Hepatocyte (in vitro differentiated cells): ENCODE measurements at places on chromosomes 3 and 15. TPM values are rescaled to one million over a fixed set of nuclear protein-coding genes. Genes with fewer than 3 reads are reported as not detected.

The PCLAF gene
- total RNA-seq: 19.2 and 21.2 TPM in 2 replicates

The BCHE gene
- total RNA-seq: 9.5 and 12.5 TPM in 2 replicates

The ALCAM gene
- 132 and 134 TPM in 2 replicates for total RNA-seq

The BCL2A1 gene
- total RNA-seq: 7.8 and 9.9 TPM in 2 replicates

The CLDND1 gene
- total RNA-seq: 89.2 and 105 TPM in 2 replicates

DNA sequence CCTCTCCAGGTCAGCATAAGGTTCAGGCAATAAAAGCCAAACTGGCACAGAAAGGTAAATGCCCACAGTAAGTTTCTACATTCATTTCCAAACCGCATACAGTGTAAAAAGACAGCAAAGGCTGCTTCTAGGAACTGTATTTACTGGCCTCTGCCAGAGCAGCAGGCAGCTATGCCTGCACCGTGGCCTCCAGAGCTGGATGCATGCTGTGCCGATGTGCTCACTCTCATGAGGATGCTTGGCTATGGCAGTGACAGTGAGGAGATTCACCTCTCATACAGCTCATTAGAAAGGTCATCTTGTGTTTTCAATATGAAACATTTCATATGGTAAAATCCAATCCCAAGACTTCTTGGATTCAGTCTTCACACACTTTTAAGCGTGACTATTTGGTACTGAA, 50.3 kb downstream of the UBP1 start:
- H3K36me3 ChIP-seq: no peaks in the 10 kb centered on the region
- H3K4me3 ChIP-seq: no peak overlapping the region
- DNase-seq: no peak
- no peak overlapping the region for H3K27ac ChIP-seq
- H3K27me3 ChIP-seq: no peaks in the 10 kb centered on the region

DNA sequence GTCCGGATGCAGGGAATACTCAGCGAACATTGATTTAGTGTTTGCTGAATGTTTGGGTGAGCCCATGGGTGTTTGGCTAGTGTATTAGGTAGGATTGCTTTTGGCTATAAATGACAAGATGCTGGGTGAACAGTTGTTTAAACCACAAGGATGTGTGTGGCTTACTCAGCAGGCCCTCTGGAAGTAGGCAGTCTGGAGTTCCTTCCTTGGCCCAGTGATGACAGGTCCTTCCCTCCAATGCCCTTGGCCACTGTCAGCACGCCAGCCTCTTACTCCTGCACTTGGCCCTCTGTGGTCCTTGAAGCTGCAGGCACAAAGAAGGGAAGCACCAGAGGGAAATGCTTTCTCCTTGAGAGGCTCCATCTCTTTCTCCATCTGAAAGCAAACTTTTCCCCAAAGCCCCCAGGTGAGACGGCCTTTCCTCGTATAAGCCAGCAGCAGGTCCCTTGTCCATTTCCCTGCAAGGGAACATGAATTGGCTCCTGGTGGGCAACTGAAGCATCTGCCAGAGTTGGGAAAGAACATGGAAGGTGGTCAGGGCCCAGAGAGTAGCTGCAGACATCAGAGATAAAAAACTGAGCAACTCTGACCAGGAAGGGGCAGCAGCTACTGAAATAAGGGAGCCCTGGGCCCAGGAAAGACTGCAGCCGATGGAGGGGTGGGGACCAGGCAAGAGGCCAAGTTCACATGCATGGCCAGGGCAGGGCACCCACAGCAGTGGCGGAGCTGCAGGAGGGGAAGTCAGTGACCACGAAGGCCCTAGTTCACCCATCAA, 105.0 kb downstream of the TPRA1 start:
- no peaks in the 10 kb centered on the region for H3K27me3 ChIP-seq
- no peaks in the 10 kb centered on the region for H3K4me1 ChIP-seq
- no peak overlapping the region for H3K27ac ChIP-seq

DNA sequence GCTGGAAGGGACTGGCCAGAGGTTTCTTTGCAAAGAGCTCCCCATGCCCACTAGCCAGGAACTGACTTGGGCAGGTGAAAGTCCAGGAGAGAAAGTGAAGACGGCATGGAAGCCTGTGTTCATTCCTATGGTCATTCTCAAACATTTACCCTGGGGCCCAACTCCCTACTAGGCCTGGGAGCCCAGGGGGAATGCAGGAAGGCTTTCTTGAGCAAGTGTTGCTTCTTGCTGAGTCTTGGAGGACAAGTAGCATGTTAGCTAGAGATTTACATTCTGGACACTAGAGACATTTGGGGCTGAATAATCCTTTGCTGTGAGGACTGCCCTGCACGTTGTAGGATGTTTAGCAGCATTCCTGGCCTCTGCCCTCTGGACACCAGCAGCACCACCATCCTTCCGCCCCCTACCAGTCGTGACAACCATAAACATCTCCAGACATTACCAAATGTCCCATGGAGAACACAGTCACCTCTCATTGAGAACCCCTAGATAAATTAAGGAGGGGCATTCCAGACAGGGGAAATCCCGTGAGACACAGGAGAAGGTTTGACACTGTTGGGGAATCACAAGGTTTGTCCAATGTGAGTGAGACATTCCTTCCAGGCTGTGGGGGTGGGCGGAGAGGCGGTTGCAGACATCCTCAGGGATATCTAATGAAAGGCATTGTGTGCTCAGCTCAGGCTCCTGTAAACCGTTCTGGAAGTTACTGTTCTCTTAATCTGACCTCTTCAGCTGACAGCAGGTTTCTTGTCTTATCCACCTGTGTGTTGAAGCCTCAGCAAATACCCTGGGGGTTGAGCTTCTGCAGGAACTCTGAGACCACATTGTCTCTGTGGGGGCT, 236.2 kb downstream of the TLE3 start:
- DNase-seq: peak; percentile 20
- H3K27me3 ChIP-seq: no peaks in the 10 kb centered on the region
- peaks cover 10% of the 10 kb centered on the region for H3K4me1 ChIP-seq
- no peak overlapping the region for H3K27ac ChIP-seq
- H3K4me3 ChIP-seq: no peak overlapping the region
- H3K36me3 ChIP-seq: no peaks in the 10 kb centered on the region

- no peaks in the 10 kb centered on the region for H3K36me3 ChIP-seq
- H3K4me1 ChIP-seq: peaks cover 19% of the 10 kb centered on the region
- H3K27me3 ChIP-seq: no peaks in the 10 kb centered on the region
- H3K27ac ChIP-seq: peak overlapping the region; percentile 94
These were observed 75.6 kb downstream of the BFSP2 start for GRCh38 chr3:133475245-133476010.

DNA sequence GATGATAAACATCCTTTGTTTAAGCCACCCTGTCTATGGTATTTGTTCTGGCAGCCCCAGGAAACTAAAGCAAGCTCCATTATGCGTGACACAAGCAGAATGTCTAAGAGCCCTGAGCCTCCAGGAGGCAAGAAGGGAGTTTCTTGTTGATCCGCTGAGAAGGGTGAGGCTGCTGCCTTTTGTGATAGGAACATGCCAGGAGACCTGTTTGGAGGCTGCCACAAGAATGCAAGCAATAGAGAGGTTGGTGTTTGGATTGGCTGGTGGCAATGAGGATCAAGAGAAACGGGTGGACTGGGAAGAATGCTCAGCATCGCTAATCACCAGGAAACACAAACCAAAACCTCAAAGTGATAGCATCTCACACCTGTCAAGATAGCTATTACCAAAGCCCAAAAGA, 104.8 kb downstream of the ASB7 start:
- DNase-seq: no peak
- no peaks in the 10 kb centered on the region for H3K36me3 ChIP-seq
- H3K4me3 ChIP-seq: no peak overlapping the region
- H3K4me1 ChIP-seq: peaks cover 7% of the 10 kb centered on the region

- peak; percentile 14 for DNase-seq
- no peak overlapping the region for H3K27ac ChIP-seq
- no peaks in the 10 kb centered on the region for H3K36me3 ChIP-seq
- no peak overlapping the region for H3K4me3 ChIP-seq
These were observed 46.2 kb downstream of the DENND6A start for GRCh38 chr3:57646723-57647122.

DNA sequence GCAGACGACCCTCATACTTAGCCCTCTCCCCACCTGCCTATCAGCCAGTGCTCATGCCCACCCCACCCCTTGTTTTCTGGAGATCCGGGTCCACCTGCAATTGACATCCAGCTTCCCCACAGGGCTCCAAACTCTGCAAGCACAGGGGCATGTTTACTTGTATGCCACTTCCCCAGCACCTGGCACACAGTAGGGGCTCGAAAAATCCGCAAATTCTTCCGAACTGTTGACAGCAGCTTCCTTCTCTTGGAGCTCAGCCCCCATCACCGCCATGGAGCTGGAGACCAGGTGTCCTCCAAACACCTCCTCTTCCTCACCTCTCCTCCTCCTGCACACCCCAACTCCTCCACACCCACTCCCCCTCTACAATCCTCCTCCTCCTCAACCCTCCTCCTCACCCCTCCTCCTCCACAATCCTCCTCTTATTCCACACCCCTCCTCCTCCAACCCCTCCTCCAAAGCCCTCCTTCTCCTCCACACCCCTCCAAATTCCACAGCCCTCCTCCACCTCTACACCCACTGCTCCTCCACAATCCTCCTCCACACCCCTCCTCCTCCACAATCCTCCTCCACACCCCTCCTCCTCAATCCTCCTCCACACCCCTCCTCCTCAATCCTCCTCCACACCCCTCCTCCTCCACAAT, 70.4 kb upstream of the BLM start:
- H3K27me3 ChIP-seq: no peaks in the 10 kb centered on the region
- H3K27ac ChIP-seq: no peak overlapping the region
- no peak for DNase-seq
- H3K36me3 ChIP-seq: no peaks in the 10 kb centered on the region

- no peak for DNase-seq
- no peaks in the 10 kb centered on the region for H3K27me3 ChIP-seq
- no peaks in the 10 kb centered on the region for H3K4me1 ChIP-seq
- no peak overlapping the region for H3K27ac ChIP-seq
- H3K36me3 ChIP-seq: no peaks in the 10 kb centered on the region
These were observed 35.8 kb upstream of the CHST2 start for GRCh38 chr3:143083781-143084180.

GRCh38 chr15:29612701-29613100, 209.6 kb downstream of the TJP1 start:
- no peaks in the 10 kb centered on the region for H3K27me3 ChIP-seq
- H3K27ac ChIP-seq: peak overlapping the region; percentile 55
- H3K36me3 ChIP-seq: no peaks in the 10 kb centered on the region
- no peak overlapping the region for H3K4me3 ChIP-seq

- no peaks in the 10 kb centered on the region for H3K27me3 ChIP-seq
- H3K36me3 ChIP-seq: no peaks in the 10 kb centered on the region
- H3K4me3 ChIP-seq: no peak overlapping the region
- peaks cover 15% of the 10 kb centered on the region for H3K4me1 ChIP-seq
- no peak overlapping the region for H3K27ac ChIP-seq
- DNase-seq: no peak
These were observed 148.3 kb downstream of the DNAJB8 start for GRCh38 chr3:128318275-128318941.

GRCh38 chr3:95289295-95289694, 1226.4 kb downstream of the NSUN3 start:
- H3K4me3 ChIP-seq: no peak overlapping the region
- H3K27me3 ChIP-seq: no peaks in the 10 kb centered on the region
- no peaks in the 10 kb centered on the region for H3K36me3 ChIP-seq
- H3K27ac ChIP-seq: no peak overlapping the region
- H3K4me1 ChIP-seq: no peaks in the 10 kb centered on the region
- no peak for DNase-seq

DNA sequence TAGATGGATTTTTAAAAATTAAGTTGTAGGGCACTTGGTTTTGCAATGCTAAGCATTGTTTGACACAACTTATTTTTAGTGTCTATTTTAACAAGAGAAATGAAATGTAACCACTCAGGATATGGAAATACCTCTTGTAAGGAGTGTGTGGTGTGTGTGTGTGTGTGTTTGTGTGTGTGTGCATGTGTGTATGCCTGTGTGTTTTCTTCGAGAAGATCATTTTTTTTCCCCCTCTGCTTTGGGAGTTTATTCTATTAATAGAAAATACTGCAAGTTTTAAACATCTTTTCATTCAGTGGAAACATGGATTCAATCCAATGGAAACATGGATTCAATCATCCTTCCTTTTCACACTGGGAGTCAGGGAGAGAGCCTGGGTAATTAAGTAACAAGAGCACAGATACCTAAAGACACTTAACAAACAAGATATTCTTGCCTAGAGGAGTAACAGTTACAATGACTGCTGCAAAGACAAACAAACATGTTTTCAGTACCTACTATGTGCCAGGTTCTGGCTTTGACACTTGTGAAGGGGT, 567.2 kb upstream of the TBL1XR1 start:
- DNase-seq: no peak
- no peaks in the 10 kb centered on the region for H3K4me1 ChIP-seq
- H3K27ac ChIP-seq: no peak overlapping the region

DNA sequence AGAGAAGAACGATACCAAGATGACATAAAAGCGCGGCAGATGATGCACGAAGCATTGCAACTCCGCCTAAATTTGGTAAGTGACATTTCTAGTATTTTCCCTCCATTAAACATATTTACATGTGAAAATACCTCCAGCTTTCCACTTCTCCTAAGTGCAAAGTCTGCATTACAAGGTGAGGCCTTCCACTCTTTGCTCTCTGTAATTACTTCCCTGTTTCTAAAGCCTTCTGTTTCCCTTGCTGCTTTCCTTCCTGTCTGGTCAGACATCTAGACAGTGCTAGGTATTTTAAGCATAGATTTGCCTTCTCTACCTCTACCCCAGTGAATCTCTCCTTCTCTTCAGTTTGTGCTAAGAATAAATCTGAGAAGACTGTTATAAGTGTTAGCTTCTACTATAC, 1.9 kb downstream of the P2RY12 start:
- H3K27me3 ChIP-seq: no peaks in the 10 kb centered on the region
- peaks cover 4% of the 10 kb centered on the region for H3K4me1 ChIP-seq
- peak overlapping the region; percentile 80 for H3K27ac ChIP-seq
- no peak overlapping the region for H3K4me3 ChIP-seq
- no peaks in the 10 kb centered on the region for H3K36me3 ChIP-seq

DNA sequence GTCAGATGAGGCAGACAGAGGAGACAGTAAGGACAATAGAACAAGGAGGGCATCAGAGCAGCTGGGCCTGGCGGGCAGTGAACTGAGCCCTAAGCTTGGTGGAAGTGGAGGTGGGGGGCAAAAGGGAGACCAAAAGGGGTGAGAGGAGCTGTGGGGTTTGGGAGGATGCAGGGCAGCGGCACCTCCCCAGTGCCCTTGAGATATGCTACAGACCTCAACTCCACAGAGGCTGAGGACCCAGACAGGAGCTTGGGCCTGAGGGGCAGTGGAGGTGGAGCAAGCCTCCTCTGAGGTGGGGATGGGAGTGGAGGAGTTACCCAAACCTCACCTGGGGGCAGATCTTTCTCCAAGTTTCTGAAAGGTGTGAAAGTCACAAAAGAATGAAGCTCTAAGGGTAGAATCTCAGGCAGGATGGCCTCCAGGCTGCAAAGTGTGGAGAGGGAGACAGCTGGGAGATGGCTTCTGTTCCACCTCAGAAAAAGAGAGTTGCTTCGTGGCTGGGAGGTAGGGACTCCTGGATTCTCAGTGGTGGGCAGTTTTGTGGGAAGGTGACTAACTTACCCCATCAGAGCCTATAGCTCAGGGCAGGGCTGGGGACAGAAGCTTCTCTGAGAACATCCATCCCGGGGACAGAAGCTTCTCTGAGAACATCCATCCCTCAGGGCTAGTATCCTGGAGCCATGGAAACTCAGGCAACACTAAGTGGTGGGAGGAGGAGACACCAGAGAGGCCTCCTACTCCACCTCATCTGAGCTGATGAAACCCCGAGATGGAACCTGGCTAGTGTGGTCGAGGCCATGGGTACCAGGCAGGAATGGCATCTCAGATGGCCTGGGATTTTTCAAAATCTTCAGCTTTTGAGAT, 2.3 kb upstream of the CLK3 start:
- DNase-seq: peak; percentile 25
- H3K27ac ChIP-seq: no peak overlapping the region
- peaks cover 14% of the 10 kb centered on the region for H3K4me1 ChIP-seq
- no peaks in the 10 kb centered on the region for H3K36me3 ChIP-seq
